Stimulated activated CD8-positive, alpha-beta memory T cell treated with anti-CD3 and anti-CD28 coated beads, Interleukin-4, amount 100 ng/mL, for 24 hours (primary cell): ENCODE measurements at places on chromosomes 6 and 20.

DNA sequence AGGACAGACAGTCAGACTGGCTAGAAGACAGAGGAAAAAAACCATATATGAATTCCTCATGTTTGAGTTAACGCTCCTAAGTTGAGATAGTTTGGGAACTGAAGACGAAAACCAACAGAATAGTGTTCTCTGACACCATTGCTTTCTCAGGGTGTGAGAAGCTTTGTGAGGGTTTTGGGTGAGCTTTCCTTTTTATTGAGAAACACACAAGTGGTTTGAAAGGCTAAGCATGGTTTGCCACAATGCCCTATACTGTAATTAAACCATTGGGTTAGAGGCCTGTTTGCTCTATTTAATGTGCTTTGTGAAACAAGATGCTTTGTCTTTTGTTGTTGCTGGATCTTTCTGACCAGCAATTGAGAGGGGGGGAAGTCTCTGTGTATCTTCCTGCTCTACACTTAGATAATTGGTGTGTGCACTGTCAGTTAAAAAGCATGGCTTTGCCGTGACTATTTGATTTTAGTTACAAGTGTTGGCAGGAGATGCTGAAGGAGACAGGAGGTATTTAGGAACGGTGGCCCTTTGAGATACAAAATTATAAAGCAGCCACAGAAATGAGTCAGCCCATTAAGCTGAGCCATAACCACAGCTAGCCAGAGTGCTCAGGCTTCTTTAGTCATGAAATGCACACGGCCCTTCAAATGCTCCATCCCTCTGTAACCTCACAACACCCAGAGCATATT is 273.0 kb upstream of the PREP start:
- no peak for DNase-seq

- no peak for DNase-seq
These were observed 115.1 kb upstream of the TOP1 start for GRCh38 chr20:40913224-40914185.

GRCh38 chr20:41165001-41165882 is 27.9 kb downstream of the PLCG1 start:
- no peak for DNase-seq

- DNase-seq = no peak
These were observed 272.1 kb upstream of the EYS start for GRCh38 chr6:65979120-65979519.

DNA sequence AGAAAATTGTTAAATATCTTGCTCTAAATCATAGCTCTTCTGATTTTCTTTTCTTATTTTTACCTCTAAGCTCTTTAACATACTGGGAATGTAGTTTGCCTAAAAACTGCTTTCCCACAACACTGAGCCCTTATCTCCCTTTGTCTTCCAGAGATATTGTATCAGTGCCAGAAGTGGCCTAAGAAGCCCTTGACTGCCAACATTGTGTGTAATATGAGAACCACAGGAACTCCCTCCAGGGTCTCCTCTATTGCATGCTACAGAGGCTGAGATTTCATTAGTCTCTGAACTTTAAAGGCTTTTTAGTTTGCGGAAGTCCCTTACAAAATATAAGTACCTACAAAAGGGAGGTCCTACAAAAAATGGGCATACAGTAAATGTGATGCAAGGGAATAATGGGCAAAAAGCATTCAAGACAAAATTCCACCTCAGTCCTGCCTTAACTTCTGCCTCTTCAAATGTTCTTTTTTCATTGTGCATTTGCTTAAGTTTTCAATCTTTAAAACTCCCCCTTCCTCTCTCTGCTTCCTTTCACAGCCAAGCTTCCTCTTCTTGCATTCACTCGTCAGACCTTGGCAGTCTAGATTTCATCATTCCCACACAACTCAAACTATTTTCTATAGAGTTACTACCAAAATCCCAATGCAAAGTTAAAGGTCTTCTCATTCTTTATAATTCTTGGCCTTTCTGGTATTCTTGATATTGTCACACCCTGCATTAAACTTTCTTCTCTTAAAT is 76.5 kb downstream of the ADGRG6 start:
- no peak for DNase-seq

DNA sequence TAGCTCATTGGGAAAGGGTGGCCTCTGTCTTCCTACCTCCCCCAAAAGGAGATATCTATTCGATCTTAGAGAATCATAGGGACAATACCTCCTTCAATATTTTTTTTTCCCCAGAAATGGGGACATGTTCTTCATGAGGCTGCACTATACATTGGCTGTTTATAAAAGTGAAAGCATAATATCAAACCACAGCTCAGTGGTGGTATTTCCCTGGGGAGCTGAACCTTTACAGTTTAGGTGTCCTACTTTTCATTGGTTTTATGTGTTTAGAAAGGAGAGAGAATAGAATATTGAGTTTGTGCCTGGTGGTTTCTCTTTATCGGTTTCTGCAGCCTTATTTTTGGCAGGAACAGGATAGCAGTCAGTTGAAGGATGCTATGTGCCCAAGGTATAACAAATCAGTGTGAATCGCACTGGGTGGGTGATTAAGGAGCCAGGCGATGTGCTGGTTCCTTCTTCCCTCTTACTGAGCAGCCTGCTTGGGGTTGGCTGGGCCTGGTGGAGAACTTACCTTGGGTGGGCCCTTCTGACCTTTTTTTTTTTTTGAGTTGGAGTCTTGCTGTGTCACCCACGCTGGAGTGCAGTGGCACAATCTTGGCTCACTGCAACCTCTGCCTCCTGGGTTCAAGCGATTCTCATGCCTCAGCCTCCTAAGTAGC is 25.2 kb downstream of the UST start:
- DNase-seq = no peak

DNA sequence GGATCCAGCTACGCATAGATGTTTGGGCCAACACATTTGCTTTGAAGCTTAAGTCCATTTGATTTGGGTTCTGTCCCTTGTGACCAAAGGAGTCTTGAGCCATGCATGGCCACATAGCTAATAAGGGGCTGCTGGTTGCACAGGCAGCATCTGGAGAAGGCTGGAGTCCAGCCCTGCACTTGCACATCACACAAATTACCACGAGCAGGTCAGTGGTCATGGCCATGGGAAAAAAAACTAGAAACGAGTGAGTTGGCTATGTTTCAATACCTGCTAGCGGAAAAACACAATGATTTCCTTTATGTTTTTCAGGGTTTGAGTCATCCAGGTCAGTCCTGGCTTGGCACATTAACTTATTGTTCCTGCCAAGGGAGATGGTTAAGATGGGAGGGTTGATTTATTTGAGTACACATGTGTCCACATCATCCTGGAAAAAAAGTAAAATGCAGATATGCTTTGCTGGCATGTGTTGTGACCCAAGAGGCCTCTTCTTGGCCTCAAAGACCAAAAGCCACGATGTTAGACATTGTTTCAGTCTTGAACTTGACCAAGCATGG is 5.6 kb upstream of the STX16 start:
- DNase-seq = no peak

DNA sequence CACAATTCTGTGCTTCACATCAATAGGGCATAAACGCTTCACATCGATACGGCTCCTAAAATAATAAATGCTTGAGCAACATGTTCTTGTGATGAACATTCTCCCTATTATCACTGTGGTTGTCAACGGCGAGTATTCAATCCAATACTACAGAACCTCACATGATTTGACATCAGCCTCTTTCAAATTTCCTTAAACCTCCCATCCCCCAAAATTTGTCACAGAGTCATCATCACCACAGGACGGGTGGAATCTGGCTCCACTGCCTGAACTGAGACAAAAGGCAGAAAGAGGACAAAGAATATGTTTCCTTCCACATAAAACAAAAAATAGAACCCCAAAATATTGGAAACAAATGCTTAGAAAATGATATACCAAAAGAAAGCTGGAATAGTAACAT is 7.3 kb downstream of the THEMIS start:
- DNase-seq = no peak

DNA sequence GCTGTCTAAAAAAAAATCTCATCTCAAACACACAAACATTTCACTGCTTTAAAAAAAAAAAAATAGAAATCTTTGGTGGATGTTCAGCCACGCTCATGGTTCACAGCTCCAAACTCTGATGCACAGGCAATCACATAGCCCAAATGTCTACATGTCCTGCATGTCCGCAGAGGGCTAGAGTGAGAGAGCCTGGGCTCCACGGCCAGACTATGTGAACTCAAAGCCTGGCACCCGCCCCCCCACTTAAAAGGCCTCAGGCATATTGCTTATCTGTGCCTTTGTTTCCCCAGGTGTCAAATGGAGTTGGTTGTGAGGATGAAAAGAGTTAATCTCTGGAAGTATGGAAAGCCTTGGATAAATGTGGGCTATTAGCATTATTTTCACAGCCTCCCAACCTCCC is 10.5 kb upstream of the PTGIS start:
- DNase-seq = no peak

- no peak for DNase-seq
These were observed 76.5 kb upstream of the TMEM170B start for GRCh38 chr6:11460837-11461661.

DNA sequence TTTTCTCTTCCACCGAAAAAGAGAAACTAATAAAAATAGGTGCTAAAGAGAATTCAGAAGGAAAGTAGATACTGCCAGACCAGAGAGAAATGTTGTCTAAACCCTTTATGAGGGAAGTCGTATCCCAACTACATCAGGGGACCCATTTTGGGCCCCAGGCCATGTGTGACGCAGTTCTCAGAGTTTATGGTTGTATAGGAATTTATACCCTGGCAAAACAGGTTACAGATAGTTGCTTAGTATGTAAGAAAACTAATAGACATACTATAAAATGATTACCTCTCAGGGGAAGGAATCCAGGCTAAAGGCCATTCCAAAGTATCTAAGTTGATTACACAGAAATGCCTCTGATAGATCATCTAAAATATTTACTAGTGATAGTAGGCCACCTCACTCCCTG is 28.6 kb upstream of the SLC52A3 start:
- no peak for DNase-seq

DNA sequence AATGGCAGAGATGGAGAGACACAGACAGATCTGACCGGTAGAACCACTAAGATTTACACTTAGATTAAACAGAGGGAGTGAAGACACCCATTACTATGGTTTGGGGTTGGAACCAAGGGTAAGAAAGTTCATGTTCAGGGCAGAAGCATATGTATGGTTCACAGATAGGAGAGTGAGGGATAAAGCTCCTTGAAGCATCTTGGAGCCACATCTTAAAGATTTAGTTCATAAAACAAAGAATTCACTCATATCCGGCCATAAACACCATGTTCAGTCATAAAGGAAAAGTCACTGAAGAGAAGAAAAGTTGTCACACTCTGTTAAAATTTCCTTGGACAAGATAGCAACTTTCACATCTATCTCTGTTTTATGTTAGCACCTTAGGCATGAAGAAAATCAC is 18.0 kb downstream of the STX7 start:
- no peak for DNase-seq

DNA sequence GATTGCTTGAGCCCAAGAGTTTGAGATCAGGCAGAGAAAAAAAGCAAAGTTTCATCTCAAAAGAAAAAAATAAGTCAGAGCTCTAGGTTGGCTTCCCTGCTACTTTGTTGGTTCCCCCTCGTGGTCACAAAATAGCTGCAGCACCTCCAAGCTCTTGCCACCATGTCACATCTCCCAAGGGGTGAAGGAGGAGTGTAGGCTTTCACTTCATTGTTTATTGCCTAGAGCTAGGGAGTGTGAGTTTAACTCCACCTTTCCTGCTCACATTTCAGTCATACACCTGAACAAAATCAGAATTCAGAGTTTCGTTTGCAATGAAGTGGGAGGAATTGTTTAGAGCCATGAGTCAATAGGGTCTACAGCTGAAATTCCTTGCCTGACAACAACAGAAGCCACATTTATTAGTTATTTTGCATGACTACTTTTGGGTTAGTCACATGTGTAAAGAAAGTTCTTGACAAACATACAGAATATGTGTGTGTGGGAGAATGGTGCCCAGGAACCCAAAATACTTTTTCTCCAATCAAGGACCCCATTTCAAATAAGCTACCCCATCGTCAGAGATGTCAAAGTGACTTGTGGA is 56.2 kb upstream of the UFL1 start:
- DNase-seq = no peak

GRCh38 chr6:17161076-17161475 is 59.2 kb downstream of the STMND1 start:
- DNase-seq = no peak

DNA sequence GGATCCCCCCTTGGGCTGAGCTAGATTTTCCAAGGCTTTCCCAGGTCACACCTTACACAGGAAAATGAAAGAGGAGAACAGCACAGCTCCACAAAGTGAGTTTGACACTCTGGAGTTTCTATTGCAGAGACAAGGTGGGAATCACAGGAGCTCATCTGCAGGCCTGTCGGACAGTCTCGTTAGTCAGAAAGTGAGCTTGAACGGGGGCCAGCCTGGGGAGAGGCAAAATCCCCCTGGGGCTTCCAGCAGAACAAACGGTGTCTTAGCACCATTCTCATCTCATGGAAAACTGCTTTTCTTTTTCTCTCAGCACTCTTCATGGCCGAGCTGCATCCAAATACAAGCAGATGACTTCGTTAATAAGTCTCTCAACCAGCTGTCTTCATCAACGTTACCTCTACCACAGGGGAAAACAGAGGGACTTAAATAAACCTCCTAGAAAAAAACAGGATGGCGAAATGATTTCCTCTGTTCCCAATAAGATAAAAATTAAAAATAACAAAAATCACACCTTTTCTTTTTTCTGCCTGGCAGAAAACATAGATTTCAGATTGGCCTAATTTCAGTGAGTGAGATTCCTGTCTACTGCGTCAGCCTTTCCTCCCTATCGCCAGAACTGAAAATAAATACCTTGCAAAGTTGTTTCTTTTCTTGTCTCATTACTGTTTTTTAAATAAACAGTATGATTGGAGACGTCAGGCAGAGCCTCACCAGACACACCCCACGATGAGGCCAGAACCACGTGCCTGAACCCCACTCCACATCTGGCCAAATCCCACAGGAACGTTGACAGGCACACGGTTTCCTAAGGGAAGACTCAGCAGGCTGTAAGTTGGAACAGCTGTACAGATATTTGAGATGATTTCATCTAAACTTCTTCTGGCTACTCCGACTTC is 219.0 kb downstream of the TTLL2 start:
- DNase-seq = no peak

DNA sequence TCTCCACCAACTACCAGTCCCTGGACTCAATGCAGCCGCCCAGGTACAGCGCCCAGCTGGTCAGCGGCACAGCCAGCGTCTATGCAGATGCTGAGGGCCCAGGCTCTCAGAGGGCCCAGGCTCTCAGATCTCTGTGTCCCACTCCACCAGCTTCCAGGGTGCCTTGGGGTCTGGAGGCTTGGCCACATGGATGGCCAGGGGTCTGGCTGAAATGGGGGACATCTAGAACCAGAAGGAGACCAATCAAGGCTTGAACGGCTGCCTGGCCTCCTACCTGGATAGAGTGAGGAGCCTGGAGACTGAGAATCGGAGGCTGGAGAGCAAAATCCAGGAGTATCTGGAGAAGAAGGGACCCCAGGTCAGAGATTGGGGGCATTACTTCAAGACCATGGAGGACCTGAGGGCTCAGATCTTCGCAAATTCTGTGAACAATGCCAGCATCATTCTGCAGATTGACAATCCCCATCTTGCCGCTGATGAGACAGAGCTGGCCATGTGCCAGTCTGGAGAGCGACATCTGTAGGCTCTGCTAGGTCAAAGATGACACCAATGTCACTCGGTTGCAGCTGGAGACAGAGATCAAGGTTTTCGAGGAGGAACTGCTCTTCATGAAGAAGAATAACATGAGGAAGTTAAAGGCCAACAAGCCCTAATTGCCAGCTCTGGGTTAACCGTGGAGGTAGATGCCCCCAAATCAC is 44.1 kb upstream of the GRM4 start:
- DNase-seq = no peak

- DNase-seq = no peak
These were observed 463.9 kb upstream of the JAG1 start for GRCh38 chr20:11137688-11138087.

- DNase-seq = no peak
These were observed 16.6 kb downstream of the POM121L2 start for GRCh38 chr6:27295301-27296079.

GRCh38 chr6:56517155-56517745 is 125.4 kb downstream of the DST start:
- DNase-seq = no peak
